ENCODE measurements at places on chromosomes 4 and X.

GRCh38 chr4:75821966-75822365, 80.3 kb downstream of the PPEF2 start:
- DNase-seq, result no peak

- no peak for DNase-seq
Observed at GRCh38 chrX:109839694-109840567, 106.9 kb upstream of the ACSL4 start.

DNA sequence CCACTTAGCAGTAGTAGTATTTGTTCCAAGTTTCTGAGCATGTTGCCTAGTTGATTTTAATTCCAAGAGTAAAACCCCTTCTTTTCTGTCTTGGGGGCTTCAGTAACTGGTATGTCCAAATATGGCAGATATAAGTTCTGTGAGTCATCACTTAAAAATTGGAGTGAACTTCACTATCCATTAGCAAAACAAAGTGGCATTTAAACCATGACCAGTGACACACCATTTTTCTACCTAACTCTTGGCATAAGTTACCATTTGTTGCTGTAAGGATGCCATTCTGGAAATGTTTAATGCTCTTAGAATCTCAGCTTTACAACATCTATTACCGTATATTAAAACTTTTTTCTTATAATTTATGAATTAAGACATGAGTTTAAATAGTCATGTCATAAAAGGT, 102.0 kb downstream of the CBR4 start:
- no peak for DNase-seq

DNA sequence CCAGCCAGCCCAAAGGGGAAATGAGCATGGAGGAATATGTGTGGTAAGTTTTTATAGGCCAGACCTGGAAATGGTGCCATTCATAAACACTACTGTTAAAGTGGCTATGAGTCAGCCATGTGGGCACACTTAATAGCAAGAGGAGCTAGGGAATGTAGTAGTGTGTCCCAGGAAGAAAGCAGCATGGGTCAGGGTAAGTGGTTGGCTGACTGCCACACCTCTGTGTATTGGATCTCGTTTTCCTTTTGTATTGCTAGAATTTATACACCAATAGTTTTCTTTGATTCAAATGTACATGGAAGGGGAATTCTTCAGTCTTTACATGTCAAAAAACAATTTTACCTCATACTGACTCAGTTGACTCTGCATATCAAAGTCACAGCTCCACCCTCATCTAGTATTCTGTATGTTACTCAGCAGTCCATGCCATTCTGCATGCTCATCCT, 22.9 kb upstream of the SGMS2 start:
- no peak for DNase-seq

DNA sequence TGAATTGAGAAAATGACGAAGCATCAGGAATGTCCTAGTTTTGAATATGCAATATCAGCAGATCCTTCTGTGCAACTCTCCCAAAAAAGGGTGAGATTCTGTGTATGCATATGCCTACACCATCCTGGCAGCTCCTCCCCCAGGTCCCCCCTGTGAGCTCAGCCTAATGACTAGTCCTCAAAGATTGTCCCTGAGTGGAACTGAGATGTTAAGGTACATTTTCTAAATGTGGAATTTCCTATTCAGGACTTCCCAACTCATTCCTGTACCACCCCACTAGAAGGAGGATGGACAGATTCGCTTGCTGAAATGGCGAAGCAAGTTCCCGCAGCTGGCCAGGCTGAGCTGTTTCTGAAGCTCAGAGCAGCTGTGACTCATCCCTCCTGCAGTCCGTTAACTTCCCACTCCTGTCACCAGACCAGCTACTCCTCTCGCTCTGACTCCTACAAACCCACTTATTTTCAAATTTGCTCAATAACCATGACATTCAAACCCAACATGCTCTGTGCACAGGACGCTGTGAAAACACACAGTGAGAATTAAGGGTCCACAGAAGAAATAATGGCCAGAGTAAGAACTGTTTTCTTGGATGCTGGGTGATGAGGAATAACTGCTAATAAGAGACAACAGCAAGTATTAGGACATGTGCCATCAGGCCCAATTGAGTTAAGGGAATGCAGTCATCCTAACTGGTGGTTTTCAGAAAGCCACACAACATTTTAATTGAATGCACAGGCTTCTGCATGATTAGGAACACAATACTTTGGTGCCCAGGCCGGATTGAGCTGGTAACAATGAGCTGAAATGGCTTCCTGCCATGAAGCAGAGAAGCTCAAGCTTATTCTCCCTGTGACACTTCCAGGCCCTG, 40.0 kb upstream of the IRF2 start:
- DNase-seq, result no peak

GRCh38 chr4:20486433-20486832, 213.8 kb upstream of the PACRGL start:
- no peak for DNase-seq

DNA sequence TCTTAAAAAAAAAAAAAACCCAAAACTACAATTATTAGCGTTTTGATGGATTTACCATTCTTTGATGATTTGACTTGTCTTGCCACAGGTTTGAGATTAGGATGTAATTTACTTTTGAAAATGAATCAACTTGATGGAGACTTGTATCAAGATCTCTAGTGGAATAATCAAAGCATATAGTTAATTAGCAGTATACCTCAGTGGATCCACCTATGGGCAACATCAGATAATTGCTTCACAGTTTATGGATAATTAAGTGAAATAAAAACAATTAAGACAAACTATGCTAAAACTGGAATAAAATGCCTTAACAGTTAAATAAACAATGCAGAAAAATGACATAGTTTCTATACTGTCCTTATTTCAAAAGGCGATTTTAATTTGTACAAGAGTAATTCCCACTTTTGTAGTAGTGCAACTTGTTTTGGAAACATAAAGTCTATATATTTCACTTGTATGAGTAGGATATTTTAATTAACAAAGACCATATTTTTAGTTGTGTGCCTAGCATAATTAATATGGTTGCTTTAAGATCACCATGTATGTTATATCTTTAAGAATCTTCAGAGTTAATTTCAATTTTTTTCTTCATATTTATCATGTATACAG, 4.2 kb downstream of the CPEB2 start:
- DNase-seq, result no peak

DNA sequence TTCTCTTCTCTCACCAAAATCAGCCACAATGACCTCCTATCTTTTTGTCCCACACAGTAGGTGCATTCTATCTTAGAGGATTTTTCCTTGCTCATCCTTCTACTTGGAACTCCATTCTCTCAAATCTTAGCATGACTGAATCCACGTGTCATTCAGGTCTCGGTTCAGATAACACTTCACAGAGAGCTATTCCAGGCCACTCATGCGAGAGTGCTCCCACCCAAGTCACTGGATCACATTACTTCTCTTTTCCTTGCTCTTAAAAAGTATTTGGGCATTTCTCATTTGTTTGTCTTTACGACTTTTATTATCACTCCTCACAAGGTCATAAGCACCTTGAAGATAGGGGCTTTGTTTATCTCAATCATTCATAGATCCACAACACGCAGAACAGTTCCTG, 647.5 kb upstream of the TENM3 start:
- no peak for DNase-seq

- no peak for DNase-seq
Observed at GRCh38 chr4:44186096-44186849, 262.3 kb downstream of the KCTD8 start.
